ENCODE measurements at places on chromosomes 3 and 15. TPM values are rescaled to one million over a fixed set of nuclear protein-coding genes. Genes with fewer than 3 reads are reported as not detected.

STAB1 gene
- 340 TPM for total RNA-seq

CCDC54 gene
- not detected for total RNA-seq

ERC2 gene
- 15.5 TPM for total RNA-seq

DNA sequence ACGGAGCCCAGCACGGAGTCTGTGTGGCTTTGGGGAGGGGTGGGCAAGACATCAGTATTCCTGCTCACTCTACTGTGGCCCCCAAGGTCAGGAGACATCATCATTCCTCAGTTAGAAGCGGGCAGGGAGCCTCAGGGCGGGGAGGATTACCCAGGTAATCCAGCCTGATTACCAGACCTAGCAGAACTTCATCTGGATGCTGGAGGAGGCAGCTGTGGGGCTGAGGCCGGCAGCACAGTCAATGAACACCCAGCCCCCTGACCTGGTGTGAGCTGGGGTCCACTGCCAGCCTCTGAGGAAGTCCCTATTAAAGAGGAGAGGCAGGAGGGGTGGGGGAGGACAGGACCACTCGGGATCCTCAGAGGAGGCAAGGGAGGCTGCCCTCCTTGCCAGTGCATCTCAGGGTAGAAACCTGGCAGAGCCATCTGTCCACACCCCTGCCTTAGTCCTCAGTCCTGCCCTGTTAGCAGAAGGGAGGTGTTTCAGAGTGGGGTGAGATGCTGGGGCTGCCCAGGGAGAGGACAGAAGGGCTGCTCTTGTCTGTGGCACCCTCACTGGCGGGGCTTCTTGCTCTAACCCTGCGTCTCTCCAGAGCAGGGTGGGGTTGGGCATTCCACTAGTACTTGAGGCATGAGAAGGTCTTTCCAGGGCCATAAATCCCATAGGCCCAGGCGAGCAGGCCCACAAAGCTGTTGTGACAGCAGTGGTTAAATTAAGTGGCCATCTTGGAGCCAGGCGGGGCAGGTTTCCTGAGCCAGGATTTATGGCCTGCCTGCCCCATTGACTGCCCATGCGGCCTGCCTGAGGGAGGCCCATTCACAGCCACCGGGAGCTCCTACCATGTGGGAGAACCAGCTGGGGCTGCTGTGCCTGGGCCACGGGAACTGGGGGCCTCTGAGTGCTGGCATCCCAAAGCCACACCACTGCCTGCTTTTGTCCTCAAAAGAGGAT is 82.1 kb downstream of the LINGO1 start:
- no peak overlapping the region for H3K4me3 ChIP-seq
- H3K36me3 ChIP-seq: no peaks in the 10 kb centered on the region
- H3K27me3 ChIP-seq: no peaks in the 10 kb centered on the region
- H3K27ac ChIP-seq: no peak overlapping the region

DNA sequence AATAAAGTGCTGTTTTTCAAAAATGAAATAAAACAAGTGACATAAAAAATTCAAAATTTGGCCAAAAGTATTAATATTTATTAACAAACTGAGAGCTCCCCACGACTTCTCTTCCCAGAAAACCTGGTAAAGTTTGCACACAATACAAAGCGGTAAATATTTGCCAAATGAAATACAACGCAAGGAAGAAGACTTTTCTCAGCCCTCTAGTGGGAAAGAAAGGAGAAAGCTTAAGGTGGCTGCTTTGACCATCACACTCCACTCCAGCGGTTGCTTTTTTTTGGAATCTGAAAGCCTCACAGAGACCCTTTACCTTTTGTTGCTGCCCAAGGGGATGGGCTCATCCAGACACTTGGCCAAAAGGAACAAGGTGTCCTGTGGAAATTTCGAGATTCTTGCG is 1.1 kb upstream of the GK5 start:
- no peak overlapping the region for H3K27ac ChIP-seq
- H3K27me3 ChIP-seq: no peaks in the 10 kb centered on the region
- no peak for DNase-seq
- H3K36me3 ChIP-seq: no peaks in the 10 kb centered on the region
- H3K4me3 ChIP-seq: no peak overlapping the region

DNA sequence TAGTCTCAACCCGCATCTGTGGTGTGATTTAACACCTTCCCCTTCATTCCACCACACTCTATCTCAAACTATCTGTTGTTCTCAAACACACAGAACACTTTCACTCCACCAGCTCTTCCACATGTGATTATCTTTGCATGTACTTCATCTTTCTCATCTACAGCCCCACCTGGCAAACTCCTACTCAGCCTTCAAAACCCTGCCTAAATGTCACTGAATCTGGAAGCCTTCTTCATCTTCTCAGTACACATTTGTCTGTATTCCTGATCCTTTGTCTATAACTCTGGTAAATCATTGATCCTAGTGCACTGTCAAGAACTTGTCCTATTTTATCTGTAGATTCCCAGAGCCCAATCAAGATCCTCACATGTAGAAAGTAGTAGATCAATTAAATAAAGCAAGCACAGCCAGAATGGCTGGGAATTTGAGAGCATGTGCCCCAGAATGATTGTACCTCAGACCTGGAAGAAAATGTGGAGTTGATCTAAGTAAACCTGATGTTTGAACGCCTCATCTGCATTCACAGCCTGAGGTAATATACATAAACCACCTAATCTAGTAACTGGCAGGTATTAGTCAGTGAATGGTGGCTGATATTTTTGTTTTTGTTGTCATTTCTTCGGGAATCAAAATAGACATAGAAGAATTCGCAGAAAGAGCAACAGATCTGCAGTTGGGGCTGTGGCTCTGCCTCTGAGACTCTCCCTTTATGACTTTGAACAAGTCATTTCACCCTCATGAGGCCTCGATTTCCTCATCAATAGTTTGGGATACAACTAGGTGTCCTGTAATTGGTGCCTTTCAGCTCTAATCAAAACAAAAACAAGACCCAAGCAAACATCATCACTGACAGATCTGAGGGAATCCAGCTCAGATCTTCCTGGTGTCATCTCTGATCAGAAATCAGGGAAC is 28.0 kb upstream of the MAGEF1 start:
- H3K36me3 ChIP-seq: no peaks in the 10 kb centered on the region
- DNase-seq: no peak
- no peak overlapping the region for H3K4me3 ChIP-seq
- H3K27me3 ChIP-seq: no peaks in the 10 kb centered on the region

DNA sequence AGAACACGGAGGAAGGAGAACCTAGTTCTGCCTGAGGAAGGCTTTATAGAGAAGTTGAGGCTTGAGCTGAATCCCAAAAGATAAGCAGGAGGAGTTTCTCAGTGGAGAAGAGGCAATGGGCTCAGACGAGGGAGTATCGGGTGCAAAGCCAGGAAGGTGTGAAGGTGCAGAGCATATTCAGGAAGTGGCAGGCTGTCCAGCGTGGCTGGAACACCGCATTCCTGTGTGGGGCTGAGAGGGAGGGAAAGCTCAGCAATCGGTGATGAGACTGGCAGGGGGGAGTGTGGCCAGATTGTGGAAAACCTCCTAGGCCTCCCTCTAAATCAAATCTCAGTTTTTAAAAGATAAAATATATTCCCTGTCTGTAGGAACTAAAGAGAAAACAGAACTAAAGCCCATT is 63.0 kb downstream of the ARHGAP31 start:
- no peak overlapping the region for H3K4me3 ChIP-seq
- H3K27ac ChIP-seq: no peak overlapping the region
- DNase-seq: no peak
- peaks cover 18% of the 10 kb centered on the region for H3K4me1 ChIP-seq
- H3K27me3 ChIP-seq: no peaks in the 10 kb centered on the region
- H3K36me3 ChIP-seq: no peaks in the 10 kb centered on the region

DNA sequence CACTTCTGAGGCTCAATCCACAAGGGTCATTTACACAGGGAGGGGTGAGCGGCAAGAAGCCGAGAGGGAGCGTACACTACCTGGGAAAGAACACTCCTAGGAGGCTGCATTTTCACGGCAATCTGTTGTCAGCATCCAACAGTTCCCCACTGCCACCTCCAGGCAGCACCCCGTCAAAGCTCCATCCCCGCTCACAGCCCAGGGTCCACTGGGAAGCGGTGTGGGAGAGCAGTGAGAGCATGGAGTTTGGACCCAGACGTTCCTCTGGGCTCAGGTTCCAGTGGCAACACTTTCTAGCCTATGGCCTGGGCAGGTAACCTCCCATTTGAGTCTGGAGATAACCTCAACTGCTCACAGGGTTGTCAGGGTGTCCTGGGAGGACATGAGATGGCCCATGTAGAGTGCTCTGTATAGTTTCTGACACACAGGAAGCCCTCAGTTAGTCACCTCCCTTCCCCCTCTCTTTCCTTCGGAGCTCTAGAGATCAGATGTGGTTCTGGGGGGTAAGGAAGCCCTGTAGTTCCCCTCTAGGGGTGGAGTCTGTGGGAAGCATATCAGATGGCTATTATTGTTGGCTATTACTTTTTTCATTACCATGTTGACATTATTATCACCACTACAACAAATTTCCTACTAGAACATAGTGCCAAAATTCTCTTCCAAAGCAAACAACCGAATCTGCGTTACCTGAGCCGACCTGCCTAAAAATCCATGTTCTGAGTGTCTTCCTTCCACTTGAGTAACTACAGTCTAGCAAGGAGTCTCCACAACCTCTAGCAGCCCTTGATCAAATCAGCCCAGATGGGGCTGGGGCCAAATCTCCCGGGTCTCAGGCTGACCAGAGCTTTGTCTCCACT is 29.1 kb downstream of the RUVBL1 start:
- peak; percentile 58 for DNase-seq
- peaks cover 2% of the 10 kb centered on the region for H3K36me3 ChIP-seq
- H3K4me1 ChIP-seq: peaks cover 15% of the 10 kb centered on the region
- no peaks in the 10 kb centered on the region for H3K27me3 ChIP-seq

DNA sequence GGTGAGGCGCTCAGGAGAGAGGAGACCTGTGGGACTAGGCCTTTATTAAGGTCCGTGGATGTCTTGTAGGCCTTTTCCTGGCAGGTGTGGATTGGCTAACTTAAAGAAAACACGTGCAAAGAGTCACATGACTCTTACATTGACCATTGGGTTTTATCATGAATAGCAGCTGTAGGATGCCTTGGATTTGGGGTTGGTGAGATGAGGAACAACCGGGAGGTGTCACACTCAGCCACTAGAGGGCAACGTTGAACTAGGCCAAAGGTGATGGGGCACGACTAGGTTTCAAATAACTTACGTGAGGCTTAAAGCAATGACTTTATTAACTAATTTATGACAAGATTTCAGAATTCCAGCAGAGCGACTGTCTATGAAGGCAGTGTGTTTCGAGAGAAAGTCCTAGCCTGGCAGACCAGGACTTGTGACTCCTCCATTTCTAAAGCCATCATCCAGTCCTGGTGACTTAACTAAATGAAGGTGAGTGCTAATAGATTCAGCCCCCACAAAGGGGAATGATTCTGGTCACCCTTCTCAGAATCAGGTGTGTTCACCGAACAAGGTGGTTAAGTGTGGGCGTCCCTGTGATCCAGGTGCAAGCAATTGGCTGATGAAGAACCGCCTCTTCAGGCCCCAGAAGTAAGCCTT is 345.6 kb downstream of the MCTP2 start:
- no peak overlapping the region for H3K4me3 ChIP-seq
- H3K27ac ChIP-seq: no peak overlapping the region
- peak; percentile 28 for DNase-seq
- H3K36me3 ChIP-seq: no peaks in the 10 kb centered on the region

DNA sequence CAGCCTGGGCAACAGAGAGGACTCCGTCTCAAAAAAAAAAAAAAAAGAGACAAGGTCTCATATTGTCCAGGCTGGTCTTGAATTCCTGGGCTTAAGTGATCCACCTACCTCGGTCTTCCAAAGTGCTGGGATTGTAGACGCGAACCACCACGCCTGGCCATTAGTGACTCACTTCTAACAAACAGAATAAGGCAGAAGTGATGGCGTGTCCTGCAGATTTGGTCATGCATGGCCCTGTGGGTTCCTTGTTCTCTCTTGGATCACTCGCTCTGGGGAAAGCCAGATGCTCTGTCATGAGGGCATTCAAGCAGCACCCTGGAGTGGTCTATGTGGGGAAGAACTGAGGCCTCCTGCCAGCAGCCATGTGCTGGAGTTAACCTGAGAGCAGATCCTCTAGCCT is 27.4 kb upstream of the TJP1 start:
- no peak for DNase-seq
- no peak overlapping the region for H3K27ac ChIP-seq
- H3K4me3 ChIP-seq: no peak overlapping the region
- H3K4me1 ChIP-seq: no peaks in the 10 kb centered on the region
- no peaks in the 10 kb centered on the region for H3K36me3 ChIP-seq

GRCh38 chr3:72769758-72770540 is 78.3 kb downstream of the SHQ1 start:
- H3K27me3 ChIP-seq: no peaks in the 10 kb centered on the region
- H3K27ac ChIP-seq: no peak overlapping the region
- no peaks in the 10 kb centered on the region for H3K36me3 ChIP-seq
- H3K4me3 ChIP-seq: no peak overlapping the region

DNA sequence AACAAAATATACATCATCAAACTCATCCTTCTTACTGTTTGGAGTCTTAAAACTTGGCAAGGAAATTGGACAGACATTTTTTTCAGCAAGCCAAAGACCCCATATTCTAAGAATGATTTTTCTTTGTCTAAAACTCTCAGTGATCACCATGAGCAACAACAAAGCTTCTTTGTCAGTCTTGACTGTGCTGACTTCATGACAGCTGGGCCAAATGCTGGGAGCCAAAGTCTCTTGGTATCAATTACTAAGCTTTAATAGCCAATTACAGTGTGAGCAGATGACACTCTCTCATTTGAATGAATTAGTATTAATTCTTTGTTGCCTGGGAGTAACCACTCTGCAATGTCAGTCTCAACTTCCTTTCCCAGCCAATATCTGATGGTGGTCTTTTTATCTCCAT is 48.1 kb upstream of the GK5 start:
- H3K36me3 ChIP-seq: no peaks in the 10 kb centered on the region
- no peaks in the 10 kb centered on the region for H3K4me1 ChIP-seq
- H3K4me3 ChIP-seq: no peak overlapping the region
- no peak overlapping the region for H3K27ac ChIP-seq

DNA sequence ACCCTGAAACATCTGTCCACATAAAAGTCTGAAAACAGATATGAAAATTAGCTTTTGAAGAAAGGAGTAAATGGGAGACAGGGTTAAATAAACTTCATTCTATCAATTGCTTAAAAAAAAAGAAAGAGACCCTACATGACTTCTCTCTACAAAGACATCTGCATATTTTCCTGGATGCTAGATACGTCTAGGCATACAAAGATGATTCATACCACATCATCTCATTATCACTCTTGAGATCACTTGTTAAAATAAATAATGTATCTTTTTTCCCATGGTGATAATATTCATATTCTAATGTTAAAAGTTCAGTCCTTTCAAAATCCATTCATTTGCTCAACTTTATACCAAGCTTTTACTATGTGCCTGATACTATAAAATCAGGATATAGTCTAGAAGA is 295.8 kb downstream of the MAGI1 start:
- DNase-seq: no peak
- no peaks in the 10 kb centered on the region for H3K4me1 ChIP-seq
- no peaks in the 10 kb centered on the region for H3K27me3 ChIP-seq
- no peak overlapping the region for H3K4me3 ChIP-seq
- no peak overlapping the region for H3K27ac ChIP-seq
- H3K36me3 ChIP-seq: no peaks in the 10 kb centered on the region
